Heart left ventricle (tissue), 16 donors: ENCODE measurements at places on chromosomes 7 and 10. TPM values are rescaled to one million over a fixed set of nuclear protein-coding genes. Genes with fewer than 3 reads are reported as not detected.

Gene PLAC9
- total RNA-seq, result 16.5 TPM

Gene SPDYE8
- total RNA-seq, result not detected

Gene ETV1
- total RNA-seq, result 82.1 TPM

Gene CLDN12
- 30.2 TPM for total RNA-seq
